Fibroblast of the aortic adventitia (primary cell): ENCODE measurements at places on chromosomes 4 and X. TPM values are rescaled to one million over a fixed set of nuclear protein-coding genes. Genes with fewer than 3 reads are reported as not detected.

GRCh38 chr4:87738483-87738882 lies 60.9 kb upstream of the IBSP start:
- DNase-seq, result no peak

DNA sequence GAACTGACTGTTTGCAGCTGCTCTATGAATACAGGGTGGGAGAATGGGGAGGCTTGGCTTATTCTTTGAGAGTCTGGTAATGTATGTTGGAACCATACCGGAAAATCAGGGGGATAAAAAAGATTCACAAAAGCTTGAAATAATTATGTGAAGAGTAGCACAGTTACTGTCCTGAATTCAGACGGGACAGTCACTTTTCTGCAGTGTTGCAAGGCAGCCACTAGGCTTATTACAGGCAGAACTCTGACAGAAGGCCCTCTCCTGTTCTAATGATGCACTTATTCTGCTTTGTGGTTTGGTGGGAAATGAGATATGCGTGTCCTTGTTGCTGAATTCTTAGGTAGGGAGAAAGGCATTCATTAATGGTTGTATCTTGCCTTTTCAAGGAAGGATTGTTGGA lies 37.2 kb downstream of the GUCY1B1 start:
- DNase-seq, result no peak

DNA sequence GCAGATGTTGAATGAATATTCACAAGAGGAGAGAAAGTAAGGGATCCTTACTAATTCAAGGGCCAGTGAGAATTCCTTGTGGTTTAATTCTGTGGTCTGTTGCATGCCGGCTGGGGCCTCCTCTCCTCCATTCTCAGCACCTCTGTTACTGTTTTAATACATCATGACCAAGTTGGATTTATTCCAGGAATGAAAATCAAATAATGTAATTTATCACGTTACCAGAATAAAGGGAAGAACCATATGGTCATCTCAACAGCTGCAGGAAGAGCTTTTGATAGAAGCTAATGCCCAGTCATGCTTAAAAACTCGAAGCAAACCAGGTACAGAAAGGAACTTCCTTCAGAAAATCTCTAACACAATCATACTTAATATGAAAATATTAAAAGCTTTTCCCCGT lies 54.1 kb downstream of the GRK4 start:
- DNase-seq, result no peak

- DNase-seq, result no peak
Observed at GRCh38 chr4:162131256-162131655, 32.5 kb downstream of the FSTL5 start.

DNA sequence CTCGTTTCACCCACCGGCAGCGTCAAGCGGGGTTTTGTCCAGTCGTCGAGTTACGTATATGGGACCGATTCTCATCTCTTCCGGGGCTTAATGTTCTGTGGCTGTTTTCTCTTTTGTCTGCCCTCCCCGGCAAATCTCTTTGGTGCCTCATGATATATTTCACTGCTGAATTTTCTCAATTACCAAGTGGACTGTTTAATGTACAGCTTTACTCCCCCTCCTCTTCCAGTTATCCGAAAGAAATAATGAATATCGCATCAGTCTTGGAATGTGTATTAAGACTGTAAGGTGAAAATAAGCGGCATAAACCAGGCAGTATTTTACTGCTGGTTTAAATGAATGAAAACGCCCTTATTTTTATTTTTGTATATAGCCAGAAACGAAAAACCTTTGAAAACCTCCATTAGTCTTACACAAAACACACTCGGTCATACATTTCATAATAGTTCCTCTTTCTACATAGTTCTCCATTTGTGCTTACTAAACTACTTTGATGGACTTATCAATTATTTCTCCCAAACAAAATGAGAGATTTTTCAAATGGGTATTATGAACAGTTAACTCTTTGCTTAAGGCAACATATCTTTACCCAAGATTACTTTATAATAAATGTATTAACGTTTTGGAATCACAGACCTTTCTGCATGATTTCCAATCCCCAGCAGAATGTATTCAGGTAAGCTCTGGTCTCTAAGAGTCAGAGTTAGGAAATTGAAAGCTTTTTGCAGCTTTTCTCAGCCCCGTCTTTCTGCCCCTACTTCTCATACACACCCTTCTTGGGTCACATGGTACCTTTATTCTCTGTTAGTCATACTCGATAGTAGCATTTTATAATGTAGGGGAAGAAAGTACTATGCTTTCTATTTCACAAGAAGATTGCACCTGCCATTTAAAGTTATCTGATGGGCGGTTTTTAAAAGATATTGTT lies 979 bp downstream of the RP2 start:
- DNase-seq, result peak; percentile 44

GRCh38 chr4:42278709-42279324 lies 118.5 kb upstream of the SHISA3 start:
- no peak for DNase-seq

GRCh38 chr4:148216321-148216720 lies 225.9 kb downstream of the NR3C2 start:
- DNase-seq, result peak; percentile 4

GRCh38 chr4:123599061-123599919 lies 202.7 kb downstream of the SPRY1 start:
- DNase-seq, result peak; percentile 87

GRCh38 chr4:142292231-142292630 lies 553.9 kb downstream of the INPP4B start:
- peak; percentile 30 for DNase-seq

DNA sequence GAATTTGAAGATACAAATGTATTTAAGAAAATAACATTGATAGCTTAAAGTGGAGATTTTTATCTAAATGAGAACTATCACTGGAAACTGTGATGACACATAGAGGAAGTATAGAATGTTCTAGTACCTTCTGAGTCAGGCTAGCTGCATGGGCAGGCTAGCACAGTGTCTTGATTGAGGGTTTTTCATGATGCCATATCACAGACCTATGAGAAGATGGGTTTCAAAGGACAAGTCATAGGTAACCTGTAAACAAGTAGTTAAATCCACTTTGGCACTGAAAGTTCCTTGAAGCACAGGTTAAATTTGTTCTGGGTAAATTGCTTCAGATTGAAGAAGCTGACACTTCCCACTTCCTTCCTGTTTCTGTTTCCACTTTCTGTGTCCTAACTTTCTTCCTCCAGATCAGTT lies 48.2 kb upstream of the CDKN2AIP start:
- no peak for DNase-seq

- peak; percentile 89 for DNase-seq
Observed at GRCh38 chrX:22534643-22535042, 261.9 kb downstream of the CBLL2 start.

GRCh38 chr4:139740531-139741041 lies 75.0 kb downstream of the MGST2 start:
- DNase-seq, result peak; percentile 96

- DNase-seq, result no peak
Observed at GRCh38 chrX:23511793-23512192, 155.5 kb upstream of the PRDX4 start.

GRCh38 chr4:53767482-53767881 lies 176.2 kb upstream of the LNX1 start:
- peak; percentile 91 for DNase-seq

- no peak for DNase-seq
Observed at GRCh38 chrX:136574548-136574947, 42.5 kb downstream of the VGLL1 start.

- DNase-seq, result no peak
Observed at GRCh38 chrX:89053223-89053622, 306.2 kb downstream of the CPXCR1 start.

GRCh38 chrX:149471397-149471796 lies 33.7 kb downstream of the IDS start:
- no peak for DNase-seq

DNA sequence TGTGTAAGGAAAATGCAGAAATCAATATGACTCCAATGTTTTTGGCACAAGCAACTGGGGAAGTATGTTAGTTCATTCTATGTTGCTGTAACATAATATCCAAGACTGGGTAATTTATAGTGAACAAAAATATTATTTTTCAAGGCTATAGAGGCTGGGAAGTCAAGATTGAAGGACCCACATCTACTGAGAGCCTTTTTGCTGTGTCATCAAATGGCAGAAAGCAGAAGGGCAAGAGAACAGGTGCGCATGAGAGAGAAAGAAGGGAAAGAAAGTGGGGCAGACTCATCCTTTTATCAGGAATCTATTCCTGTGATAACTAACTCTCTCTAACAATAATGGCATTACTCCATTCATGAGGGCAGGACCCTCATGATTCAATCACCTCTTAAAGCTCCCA lies 237.2 kb downstream of the FAT4 start:
- no peak for DNase-seq

DNA sequence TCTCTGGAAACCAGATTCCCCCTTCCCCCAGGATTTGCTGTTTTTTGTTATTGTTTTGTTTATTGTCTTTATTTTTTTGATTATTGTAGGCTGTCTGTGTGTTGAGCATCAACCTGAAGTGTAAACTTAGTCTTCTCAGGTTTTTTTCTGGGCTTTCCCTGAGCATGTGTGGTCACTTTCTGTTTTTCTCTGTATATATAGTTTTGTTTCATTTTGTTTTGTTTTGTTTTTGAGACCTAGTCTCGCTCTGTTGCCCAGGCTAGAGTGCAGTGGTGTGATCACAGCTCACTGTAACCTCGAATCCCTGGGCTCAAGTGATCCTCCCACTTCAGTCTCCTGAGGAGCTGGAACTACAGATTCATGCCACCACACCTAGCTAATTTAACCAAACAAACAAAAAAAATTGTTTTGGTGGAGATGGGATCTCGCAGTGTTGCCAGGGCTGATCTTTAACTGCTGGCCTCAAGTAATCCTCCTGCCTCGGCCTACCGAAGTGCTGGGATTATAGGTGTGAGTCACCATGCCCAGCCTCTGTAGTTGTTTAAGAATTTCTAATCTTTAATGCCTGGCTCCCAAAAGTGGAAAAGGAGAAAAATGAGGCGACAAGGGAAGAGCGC lies 9.1 kb downstream of the IL13RA1 start:
- no peak for DNase-seq

DNA sequence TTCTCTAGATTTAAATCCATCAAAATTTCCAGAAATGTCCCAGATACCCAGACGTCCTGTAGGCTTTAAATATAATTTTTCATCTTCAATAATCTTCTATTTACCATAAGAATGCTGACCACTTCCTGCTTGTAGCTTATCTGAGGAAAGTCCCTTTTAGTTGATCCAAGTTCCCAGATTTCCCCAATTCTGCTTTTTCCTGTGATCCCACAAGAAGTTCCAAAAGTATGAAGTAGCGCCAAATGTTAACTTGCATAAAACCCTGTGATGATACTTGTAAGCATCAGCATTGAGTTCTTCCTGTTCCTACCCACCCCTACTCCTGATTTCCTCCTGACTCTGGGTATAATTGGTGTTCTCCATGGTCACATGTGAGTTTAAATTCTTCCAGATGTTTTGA lies 10.6 kb upstream of the TLR8 start:
- peak; percentile 46 for DNase-seq

- DNase-seq, result no peak
Observed at GRCh38 chr4:62271107-62271506, 1071.0 kb downstream of the ADGRL3 start.

GRCh38 chr4:40194602-40195161 lies 2.1 kb upstream of the RHOH start:
- DNase-seq, result peak; percentile 14

- no peak for DNase-seq
Observed at GRCh38 chrX:65686236-65686635, 18.8 kb downstream of the MSN start.

GRCh38 chr4:101972791-101973190 lies 182.3 kb downstream of the BANK1 start:
- no peak for DNase-seq

- no peak for DNase-seq
Observed at GRCh38 chr4:113955948-113956347, 23.5 kb downstream of the ARSJ start.

DNA sequence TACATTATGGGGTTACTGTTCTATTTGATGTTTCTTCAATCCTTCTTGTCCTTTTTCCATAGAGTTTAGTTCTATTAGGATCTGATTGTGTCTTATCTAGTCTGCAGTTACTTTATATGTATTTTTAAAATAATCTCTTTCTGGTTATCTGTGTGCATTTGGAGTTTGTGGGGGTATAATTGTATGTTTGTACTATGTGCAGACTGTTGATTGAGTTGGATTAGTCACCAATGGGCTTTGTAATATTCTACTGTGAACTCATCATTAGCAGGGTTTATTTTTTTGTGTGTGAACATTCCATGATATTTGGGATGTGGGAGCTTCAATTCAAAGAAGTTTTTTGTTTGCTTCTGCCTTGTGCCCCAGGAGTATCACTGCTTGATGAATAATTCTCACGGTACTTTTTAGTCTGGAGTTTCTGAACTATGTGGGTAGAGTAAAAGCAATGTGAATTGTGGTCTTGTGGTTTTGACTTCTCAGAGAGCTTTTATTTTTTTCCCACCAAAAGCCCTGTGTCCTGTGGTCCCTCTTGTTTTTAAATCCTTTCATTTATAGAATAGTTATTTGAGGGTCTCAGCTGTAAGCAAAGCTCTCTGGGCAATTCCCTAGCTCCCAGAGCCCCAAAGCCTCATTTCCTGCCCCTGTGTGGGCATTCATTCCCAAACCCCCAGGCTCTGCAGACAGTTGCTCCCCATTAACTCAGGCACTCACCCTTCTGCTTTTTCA lies 127.8 kb downstream of the PHKA2 start:
- no peak for DNase-seq

DNA sequence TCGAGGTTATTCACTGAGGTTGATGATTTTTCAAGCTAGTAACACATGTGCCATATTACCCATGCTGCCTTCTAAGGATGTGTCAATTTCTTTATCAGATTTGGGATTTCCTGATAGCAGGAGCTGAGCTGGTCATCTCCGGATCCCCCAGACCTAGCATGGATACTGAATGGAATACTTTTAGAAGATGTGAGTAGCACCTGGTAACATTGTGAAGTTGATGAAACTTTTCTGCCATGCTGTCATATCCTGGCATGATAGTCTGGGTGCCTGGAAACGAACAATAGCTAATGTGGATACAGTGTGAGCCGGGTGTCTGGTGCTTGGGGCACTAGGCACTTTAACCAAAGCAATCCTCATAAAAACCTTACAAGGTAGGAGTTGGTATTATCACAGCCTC lies 11.0 kb upstream of the CYTL1 start:
- DNase-seq, result no peak

- DNase-seq, result peak; percentile 75
Observed at GRCh38 chrX:134868771-134869495, 121.9 kb upstream of the SMIM10 start.

DNA sequence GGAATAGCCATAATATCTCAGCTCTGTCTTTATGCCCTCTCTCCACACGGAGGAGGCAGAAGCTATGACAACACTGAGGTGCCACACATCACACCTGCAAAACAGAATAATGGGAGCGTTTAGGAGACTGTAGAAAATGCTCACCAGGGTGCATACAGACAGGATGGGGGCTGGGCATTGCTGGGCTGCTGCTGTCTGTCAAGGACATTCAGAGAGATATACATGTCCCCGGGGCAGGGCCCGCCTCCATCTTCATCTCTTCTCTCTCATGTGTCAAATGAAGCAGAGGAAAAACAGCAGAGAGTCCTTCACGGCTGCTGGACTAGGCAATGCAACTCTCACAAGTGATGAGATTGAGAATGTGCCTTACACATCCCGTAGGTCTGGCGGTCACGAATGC lies 65.3 kb upstream of the DHRSX start:
- no peak for DNase-seq

UGT2A1 gene
- total RNA-seq, result not detected in 2 replicates

ATP1B4 gene
- not detected in 2 replicates for total RNA-seq

DGAT2L6 gene
- not detected in 2 replicates for total RNA-seq

KDR gene
- total RNA-seq, result 2.5 and 10.9 TPM in 2 replicates

TBC1D8B gene
- total RNA-seq, result 17.1 and 17.3 TPM in 2 replicates

COL4A6 gene
- total RNA-seq, result 1.3 and 2.2 TPM in 2 replicates

SSX4B gene
- not detected in 2 replicates for total RNA-seq

F8A1 gene
- total RNA-seq, result 2.6 and 7.1 TPM in 2 replicates

CLDN22 gene
- total RNA-seq, result under 0.01 TPM in 1 of 2 replicates, not detected in the other

DRP2 gene
- total RNA-seq, result 0.41 and 1.8 TPM in 2 replicates

IL9R gene
- not detected in 2 replicates for total RNA-seq

SSX2 gene
- not detected in 2 replicates for total RNA-seq

CCDC120 gene
- total RNA-seq, result 0.90 and 1.2 TPM in 2 replicates
